Retinal pigment epithelial cell (primary cell): ENCODE measurements at places on chromosomes 12 and 14.

GRCh38 chr12:29816874-29817725, 33.4 kb upstream of the TMTC1 start:
- no peak for DNase-seq

DNA sequence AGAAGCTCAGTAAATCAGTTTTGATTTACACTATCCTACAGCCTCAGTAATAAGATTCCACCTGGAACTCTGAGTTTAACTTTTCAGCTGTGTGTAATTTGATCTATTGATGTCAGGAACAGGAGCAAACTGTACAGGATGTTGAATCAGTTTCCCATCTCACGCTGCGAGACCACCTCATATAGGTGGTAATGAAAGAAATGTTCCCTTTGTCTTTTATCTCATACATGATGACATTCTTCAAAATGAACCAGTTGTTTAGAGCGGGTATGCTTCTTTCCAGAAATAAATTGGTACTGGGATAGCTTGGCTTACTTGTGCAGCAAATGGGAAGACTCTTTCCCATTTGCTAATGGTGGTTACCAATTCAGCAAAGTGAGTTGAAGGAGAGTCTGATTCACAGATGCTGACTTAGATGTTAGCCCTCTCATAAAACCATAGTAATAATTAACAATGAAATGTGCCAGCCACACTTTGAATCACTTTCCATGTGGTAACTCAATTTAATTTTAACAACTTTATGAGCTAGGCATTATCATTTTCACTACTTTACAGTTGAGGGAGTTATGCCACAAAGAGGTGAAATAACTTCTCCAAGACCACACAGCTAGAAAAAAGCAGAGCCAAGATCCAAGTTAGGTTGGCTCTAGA, 251.5 kb downstream of the PAWR start:
- DNase-seq, result no peak

- DNase-seq, result no peak
Observed at GRCh38 chr12:66555113-66555512, 123.8 kb downstream of the GRIP1 start.

DNA sequence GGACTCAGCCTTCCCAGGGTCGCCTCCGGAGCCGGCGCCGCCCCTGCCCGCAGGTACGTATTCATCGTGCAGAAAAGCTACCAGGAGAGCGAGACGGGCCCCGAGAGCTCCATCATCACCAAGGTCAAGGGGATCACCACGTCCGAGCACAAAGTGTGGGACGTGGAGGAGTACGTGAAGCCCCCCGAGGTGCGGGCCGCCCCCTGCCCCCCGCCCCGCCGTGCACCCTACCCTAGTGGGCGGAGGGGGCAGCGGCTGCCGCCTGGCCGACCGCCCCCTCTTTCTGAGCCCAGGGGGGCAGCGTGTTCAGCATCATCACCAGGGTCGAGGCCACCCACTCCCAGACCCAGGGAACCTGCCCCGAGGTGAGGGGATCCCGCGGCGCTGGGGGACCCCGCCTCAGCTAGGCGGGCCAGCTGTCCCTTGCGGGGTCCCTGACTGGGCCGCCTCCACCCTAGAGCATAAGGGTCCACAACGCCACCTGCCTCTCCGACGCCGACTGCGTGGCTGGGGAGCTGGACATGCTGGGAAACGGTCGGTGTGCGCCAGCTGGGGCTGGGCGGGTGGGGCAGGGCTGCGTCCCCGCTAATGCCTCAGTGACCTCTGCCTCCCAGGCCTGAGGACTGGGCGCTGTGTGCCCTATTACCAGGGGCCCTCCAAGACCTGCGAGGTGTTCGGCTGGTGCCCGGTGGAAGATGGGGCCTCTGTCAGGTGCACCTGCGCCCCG, 973 bp downstream of the P2RX2 start:
- DNase-seq, result no peak

DNA sequence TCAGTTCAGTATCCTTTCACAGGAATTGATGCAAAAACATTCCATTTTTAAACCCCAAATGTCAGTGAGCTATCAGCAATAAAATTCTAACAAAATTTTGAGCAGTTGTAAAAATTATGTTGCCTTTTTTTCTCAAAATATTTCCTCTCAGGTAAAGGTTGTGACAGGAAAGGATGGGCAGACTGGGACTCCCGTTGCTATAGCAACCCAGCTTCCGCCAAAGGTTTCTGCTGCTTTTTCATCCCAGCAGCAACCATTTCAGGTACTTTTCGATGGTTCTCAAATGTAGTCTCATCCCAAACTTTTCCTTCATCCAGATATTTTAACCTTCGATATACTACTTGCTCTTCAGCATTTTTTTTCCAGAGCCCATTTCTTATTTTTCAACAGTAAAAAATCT, 13.6 kb downstream of the EP400 start:
- no peak for DNase-seq

DNA sequence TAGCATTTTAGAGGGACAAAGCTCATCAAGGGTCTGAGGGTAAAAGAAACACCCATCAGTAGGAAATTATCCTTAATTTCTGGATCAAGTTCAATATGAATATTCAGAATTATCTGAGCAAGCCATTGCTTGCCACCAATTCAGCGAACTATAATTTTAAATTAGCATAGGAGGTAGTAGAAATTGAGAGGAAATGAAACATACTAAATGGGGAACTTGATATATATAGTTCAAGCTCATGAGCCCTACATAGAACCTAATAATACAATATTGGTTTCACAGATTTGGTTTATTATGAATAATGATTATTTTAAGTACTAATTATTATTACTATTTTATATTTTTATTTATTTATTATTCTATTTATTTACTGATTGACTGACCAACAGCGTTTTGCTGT, 42.1 kb upstream of the GXYLT1 start:
- no peak for DNase-seq

GRCh38 chr14:83611491-83611890, 1918.5 kb upstream of the FLRT2 start:
- no peak for DNase-seq

DNA sequence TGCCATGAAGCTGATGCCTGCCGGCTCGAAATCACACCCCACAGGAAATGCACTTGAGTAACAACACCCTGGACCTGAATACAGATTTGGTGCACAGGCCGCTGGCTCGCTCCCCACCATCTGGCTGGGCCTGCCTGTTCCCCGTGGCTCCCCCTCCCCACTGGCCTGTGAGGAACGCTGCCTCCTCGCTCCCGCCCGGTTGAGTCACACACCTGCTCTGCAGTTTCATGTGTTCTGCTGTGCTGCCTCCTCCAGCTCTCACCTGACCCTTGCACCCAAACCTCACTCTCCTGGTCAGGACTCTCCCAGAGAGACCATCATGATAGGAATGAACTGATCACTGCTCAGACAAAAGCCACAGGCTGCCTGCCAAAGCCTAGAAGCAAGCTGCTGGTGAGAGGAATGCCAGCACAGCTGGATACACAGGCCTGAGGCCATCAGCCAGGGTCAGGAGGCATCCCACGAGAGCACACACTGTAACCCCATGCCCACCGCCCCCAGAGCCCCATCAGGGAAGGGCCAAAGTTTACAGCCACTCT, 3.8 kb upstream of the SIVA1 start:
- DNase-seq, result no peak

- no peak for DNase-seq
Observed at GRCh38 chr12:120060196-120060595, 56.4 kb downstream of the RAB35 start.

- no peak for DNase-seq
Observed at GRCh38 chr12:63849106-63849620, 4.7 kb downstream of the SRGAP1 start.

DNA sequence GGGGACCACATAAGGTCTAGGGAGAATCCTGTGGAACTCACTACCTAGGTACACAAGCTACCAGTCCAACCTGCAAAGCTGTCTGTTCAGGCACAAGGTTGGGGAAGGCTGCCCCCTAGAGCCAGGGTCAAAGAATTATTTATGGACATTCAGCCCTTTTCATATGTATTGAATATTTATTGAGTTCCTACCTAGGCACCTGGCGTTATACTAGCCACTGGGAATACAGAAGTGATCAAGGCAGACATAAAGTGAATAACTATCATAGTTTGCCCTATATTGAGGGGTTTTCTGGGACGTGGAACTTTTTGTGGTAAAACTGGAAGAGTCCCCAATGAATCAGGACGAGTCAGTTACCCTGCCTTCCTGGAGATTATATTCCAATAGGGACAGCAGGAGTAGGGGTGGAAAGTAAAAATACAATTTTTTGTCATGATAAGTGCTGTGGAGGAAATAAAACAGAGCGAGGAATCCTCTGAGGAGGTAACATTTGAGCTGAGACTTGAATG, 5.8 kb upstream of the SLC48A1 start:
- no peak for DNase-seq

DNA sequence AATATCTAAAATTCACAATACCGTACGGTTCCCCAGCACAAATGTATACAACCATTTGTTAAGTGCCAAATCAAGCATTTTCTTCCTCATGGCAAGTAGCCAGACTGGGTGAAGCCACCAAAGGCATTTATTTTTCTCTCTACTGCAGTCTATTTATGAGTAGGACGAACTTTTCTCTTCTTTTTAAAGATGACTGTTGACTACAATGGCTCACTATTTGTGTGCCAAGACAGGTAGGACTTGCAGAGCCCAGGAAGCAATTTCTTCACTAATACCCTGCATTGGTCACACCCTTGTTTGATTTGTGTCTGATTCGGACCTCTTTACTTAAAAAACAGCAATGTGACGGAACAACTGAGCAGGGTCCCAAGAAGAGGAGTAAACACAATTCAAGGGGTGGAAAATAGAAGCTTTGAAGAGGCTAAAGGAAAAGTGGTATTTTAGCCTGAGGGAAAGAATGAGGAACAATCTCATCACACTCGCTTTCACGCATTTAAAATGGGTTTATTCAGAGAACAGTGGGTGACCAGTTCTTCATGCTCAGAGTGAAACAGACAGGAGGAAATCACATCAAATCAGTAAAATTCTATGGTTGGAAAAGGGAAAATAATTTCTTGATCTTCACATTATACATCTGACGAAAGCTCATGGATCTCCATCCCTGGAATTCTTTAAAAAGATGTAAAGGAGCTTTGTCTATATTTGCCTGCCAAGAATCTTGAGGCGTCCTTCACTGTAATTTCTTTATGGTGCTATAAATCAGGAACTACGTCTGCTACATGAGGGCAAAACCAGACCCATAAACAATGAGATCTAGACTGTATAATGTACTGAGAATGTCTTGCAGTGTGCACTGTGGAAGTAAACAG, 183.8 kb downstream of the PPM1H start:
- DNase-seq, result no peak

DNA sequence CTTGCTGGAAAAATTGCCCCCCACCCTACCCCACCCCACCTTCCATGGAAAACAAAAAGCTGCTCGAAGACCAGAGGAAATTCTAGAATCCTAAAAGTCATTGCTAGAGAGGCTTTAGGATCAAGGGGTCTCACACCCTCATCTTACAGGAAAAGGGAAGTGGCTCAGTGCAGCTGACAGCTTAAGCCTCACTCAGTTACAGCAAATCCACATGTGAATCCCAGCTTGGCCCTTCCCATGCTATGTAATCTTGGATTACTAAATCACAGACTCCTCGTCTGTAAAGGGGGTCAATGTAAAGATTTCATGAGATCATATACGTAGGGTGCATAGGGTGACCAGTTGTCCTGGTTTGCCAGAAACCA, 25.9 kb downstream of the CMKLR1 start:
- DNase-seq, result no peak

DNA sequence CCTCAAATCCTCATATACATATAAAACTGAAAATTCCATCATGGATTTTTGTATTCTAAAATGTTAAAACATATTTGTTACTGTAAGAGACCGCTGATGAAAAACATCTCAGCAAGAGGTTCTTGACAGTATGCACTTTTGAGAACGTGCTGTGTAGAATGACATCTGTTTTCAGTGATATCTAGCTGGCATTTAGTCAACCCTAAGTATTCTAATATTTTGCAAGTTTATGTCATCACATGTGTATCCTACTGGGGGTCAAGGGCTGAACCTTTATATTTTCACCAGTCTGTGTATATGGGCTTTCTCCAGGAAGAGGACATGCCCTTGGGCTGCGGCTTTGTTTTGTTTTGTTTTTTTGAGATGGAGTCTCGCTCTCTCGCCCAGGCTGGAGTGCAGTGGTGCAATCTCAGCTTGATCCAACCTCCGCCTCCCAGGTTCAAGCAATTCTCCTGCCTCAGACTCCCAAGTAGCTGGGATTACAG, 22.0 kb upstream of the YARS2 start:
- DNase-seq, result no peak

DNA sequence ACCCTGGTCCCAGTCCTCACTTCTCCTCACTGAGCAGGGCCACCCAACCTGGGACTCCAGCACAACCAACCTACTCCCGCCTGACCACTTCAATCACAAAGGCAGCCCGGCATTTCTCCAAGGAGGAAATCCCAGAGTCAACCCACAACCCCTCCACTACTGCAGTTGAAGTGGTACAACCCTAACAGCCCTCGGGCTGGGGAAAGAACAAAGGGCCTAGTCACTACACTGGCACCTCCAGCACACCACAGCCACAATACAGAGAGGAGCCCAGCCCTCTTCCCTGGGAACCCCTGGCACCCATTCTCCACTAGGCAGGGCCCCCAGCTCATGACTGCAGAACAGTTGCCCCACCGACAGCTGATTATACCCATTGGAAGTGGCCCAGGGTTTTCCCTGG, 13.7 kb upstream of the OR5AU1 start:
- DNase-seq, result no peak

DNA sequence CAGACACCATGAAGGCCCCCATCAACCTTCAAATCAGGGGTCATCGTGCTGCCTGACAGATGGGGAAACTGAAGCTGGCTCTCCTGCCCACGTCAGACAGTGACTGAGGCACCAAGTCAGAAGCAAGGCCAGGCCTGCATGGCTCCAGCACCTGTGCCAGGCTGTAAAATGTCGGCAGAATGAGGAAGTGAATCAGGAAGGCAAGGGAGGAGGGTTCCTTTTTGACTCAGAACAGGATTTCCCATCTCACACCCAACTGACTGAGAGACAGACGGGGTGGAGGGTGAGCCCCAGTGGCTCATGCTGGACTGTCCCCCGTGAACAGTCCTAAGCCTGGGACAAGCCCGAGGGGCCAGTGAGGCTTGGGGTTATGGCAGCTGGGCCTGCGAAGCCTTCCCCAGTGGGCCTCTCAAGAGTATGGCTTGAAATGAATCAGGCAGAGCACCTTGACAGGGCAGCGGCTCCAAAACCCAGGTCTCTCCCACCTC, 20.9 kb downstream of the SYNE3 start:
- no peak for DNase-seq

- peak; percentile 87 for DNase-seq
Observed at GRCh38 chr14:71714225-71714624, 218.0 kb upstream of the RGS6 start.

DNA sequence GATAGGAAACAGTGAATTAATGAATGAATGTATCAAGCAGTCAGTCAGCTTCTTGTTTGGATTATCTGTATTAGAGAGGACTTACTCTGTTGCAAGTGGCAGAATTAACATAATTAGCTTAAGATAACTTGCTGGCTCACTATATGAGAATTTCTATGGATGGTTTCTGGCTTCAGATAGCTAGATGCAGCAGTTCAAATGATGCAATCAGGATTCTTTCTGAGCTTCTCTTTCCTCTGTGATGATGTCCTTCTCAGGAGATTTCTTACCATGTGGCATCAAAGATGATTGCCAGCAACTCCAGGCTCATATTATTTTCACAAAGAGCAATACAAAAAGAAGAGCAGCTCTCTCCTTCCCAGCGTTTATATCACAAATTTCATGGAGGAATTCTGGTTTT, 30.7 kb downstream of the FRMD6 start:
- DNase-seq, result no peak

- no peak for DNase-seq
Observed at GRCh38 chr12:108964371-108965352, 56.2 kb downstream of the SVOP start.
